ENCODE measurements at places on chromosomes 11 and 22.
A peak's percentile ranks its signal among the peaks of the same experiment; 100 is the strongest.

- no peak for DNase-seq
Measured at GRCh38 chr22:16949561-16949960, 58.5 kb downstream of the GAB4 start.

DNA sequence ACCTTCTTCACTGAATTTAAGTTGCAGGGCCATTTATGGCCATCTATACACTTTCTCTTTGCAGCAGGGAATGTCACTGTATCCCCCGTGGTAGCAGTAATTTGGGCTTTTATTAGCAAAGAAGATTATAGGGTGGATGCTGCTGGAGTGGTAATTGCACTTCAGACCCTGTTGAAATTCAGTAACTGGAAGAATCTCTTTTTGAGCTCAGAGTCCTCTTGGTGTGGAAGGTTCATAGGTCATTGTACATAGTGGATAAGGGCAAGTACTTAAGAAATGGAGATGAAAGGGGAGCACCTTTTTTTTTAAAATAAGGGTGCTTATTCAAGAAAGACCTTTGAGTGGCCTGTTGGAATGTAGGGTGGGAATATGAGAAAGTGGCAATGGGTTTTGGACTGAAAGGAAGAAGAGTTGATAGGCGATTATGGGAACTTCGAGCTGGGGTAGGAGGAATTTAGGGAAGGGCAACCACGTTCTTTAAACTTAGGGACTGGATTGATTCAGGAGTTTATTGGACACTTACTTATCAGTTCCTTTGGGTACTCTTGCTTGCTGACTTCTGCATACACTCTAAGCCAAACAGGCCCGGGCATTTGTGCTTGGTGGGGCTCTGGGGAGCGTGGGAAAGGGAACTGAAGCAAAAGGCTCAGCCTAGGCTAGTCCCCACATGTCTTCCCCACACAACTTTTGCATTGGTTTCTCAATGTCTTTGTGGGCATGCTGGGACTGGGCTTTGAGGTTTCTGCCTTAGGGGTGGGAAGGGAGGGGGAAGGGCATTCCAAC, 26.5 kb downstream of the CTNND1 start:
- no peak for DNase-seq

- no peak for DNase-seq
Measured at GRCh38 chr11:114154271-114155047, 94.9 kb downstream of the ZBTB16 start.

GRCh38 chr22:49687786-49688515, 139.7 kb downstream of the BRD1 start:
- DNase-seq: no peak

DNA sequence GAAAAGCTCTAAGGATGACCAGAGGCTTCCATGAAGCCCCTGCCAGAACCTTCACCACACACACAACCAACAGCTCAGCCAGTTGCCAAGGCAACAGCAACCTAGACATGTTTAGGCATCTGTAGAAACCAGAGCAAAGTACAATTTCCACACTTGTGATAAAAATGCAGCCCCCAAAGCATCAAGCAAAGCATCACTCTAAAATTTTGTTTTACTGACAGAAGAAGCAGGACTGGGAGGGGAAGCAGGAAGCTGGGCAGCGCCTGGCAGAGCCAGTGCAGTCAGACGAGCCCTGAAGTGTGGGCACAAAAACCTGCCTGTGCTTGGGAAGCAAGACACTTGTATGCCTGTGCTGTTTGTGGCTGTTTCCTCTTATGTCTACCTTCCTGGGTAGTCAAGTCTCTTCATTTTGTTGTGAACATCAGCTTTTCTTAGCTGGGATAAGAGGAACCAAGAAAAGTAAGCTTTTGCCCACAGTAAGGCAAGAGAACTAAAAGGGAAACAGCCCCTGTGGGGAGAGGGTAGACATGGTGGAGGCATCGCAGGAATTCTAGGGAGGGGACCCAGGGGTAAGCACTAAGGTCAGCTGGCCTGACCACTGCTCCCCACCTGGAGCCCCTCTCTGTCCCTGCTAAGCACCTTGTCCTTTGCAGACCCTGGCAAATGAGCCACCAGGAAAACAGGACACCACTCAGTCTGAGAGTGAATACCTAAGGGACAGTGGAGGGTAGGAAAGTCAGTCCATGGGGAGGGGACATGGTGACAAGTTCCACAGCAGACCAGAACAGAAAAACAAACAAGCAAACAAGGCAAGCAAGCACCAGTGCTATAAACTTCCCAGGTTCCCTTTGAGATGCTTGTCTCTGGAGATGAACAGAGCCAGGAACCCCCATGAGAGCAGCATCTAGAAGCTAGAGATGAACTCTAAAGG, 13.4 kb downstream of the PACSIN2 start:
- no peak for DNase-seq

DNA sequence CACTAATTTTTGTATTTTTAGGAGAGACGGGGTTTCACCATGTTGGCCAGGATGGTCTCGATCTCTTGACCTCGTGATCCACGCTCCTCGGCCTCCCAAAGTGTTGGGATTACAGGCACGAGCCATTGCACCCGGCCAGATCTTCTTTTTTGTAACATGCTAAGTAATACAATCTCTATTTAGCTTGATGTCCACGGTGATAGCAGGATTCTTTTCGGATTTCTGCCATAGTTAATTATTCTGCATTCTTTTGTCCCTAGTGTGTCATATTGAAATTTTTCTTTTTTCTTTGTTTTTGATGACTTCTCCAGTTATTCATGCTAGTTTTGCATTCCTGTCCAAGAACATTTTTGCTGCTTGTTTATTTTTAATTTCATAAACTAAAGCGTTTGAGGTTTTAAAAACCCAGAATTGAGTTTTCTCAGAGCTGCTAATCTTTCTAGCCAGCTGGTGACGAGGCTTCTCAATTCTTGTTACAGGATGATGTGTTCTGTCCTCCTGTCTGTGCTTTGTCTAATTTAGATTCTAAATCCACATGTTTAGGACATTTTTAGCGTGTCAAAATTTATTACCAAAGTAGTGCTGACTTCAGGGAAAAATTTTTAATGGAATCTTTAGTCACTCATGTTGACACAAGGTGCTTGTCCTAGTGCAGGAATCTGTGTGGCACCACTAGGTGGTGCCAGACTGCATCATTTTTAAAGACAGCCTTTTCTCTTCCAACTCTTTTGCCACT, 21.8 kb downstream of the NF2 start:
- DNase-seq: peak; percentile 55

DNA sequence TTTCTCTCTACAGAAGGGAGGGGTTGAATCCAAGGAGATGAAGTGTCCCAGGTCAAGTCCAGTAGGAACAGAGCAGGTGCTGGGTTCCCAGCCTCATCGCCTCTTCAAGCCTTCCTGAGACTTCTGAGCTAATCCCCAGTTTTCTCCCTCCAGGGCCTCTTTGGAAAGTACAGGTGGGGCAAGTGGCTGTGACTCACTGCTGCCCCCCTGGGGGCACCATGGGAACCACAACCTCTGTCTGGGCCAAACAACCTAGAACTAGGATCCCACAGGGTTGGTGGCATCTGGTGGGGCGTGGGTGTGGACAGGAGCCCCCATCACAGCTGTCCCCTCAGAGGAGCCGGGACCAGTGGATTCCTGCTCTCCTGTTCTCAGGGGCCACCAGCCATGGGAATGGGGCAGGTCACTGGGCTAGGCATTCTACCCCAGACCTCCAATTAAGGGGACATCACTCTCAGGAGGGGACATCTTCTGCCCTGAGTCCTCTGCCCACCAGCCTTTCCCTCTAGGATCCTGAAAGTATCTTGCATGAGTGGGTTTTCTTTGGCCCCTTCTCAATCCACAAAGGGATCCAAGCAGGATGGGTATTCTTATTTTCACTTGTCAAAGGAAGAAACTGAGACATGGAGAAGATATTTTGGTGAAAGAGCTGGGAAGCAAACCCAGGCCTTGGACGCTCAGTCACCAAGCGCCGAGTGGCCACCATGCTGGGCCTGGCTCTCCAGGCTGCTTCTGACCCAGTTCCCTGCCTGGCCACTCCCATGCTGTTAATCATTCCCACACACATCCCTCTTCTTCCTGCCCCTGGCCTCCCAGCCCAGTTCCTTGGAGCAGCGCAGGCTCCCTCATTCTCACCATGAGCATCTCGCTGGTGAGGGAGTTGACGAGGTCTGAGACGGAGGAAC, 23.8 kb downstream of the LRRC10B start:
- no peak for DNase-seq

- no peak for DNase-seq
Measured at GRCh38 chr11:108628812-108629211, 35.2 kb upstream of the EXPH5 start.

- DNase-seq: no peak
Measured at GRCh38 chr11:112961751-112962578, 745 bp downstream of the NCAM1 start.

DNA sequence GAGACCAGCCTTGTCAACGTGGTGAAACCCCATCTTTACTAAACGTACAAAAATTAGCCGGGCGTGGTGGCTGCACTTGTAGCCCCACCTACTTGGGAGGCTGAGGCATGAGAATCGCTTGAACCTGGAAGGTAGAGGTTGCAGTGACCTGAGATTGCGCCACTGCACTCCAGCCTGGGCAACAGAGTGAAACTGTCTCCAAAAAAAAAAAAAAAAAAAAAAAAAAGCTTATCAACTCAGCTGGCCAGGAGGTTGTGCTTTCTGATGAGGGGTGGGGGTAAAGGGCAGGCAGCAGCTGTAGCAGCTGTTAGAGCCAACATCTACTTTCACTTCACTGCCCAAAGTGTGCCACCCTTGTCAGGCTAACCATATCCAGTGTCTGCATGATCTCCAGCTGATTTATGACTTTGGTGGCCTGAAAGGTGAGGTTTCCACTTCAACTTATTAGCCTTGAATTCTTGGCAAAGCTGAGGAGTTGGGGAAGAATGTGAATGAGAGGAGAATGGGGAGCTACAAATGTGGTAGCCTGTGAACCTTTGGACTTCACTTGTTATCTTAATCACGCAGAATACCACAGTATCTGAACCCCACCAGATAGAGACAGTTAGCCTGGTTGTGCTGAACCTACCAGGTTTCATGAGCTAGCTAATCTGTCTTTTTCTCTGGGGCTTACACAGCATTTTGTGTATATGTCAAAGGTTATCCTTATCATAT, 19.6 kb downstream of the RNF121 start:
- no peak for DNase-seq

DNA sequence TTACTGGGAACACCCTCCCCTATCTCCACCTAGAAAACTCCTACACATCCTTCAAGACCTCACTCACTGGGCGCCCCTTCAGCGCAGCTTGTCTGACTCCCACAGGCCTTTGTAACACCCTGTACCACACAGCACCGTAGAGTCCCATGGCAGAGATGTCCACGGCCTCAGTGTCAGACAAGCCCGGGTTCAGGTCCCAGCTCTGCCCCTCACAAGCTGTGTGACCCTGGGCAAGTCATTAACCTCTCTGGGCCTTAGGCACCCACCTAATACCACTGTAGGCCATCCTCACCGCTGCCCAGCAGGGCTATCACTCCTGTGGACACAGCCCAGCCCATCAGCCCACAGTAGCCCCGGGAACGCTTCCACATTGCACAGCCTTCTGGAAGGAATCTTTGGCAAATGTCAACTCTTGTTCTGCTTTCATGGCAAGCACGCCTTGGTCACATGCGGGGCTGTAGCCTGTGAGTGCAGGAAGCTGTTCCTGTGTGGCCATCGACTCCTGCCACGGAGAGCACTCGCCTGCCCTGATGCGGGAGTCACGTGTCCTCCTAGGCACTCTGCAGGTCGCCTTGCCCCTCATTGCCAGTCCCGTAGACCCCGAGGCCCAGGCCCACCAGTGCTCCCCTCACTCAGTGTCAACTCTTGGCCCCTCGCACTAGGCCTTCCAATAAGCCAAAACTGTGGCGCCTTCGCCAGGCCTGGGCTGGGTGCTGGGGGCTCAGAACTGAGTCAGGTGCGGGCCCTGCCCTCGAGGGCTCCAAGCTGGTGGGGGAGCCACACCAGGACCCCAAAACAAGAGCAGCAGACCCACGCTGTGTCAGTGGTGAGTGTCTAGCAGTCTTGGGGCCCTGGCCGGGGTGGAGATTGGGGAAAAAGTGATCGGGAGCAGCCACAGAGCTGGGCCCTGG, 32.9 kb upstream of the RFPL3 start:
- DNase-seq: no peak

GRCh38 chr11:69914286-69915150, 95.3 kb upstream of the FGF3 start:
- no peak for DNase-seq

- DNase-seq: no peak
Measured at GRCh38 chr22:46193898-46194310, 43.6 kb downstream of the PPARA start.

DNA sequence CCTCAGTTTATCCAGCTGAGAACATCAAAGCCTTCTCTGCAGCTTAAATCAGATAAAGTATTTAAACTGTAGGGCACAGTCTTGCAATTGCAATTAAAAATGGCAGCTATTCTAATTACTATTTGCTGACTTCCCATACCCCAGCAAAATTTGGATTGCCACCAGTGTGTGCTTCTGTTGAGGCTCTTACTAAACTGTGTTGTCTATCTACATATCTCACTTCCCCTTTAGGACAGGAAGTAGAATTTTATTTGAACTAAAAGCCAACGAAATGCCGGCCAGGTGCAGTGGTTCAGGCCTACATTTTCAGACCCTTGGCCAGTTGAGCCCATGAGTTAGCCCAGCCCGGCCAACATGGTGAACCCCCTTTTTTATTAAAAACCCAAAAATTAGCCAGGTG, 7.1 kb downstream of the SAA4 start:
- no peak for DNase-seq

- no peak for DNase-seq
Measured at GRCh38 chr22:24180316-24181087, 785 bp upstream of the SUSD2 start.

DNA sequence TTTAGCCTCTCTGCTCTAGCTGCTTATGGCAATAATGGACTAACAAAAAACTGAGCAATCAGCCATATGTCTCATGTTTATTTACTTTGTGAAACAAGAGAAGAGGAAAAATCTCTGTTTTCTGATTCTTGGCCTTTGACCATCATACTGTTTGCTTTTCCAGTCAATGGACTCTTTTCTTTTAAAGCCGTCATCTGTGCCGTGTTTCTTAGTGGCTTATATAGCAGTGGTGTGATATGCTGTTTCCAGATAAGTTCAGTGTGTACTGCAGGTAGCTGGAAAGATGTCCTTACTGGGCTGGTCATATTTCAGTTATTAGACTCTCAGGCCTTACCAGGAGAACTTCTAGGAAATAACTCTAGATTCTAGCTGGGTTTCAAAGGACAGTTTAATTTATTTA, 33.6 kb upstream of the TECTA start:
- DNase-seq: no peak

GRCh38 chr11:22491555-22492225, 133.9 kb downstream of the FANCF start:
- DNase-seq: peak; percentile 26

Measured in BJ (cell line).